NT2/D1 (cell line): ENCODE measurements at places on chromosomes 12 and 14.

DNA sequence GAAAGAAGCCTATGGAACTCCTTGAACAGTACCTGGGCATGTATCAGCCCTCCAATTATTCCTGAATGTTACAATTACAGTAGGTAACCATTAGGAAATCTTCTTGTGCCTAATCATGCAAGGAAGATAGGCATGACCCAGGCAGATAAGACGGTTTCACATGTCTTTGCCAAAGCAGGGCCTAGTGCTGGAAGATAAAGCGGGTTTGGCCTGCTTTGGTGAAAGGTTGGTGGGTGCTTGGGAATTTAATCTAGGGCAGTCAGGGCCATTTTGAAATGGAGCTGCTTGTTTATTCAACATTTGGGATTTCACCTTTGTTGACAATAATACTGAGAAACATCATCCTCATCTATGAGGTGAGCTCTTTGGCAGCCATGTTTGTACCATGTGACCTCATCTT is 12.5 kb upstream of the SRSF5 start:
- DNase-seq = no peak

GRCh38 chr12:123483602-123484248 is 25.8 kb downstream of the SNRNP35 start:
- DNase-seq = no peak

DNA sequence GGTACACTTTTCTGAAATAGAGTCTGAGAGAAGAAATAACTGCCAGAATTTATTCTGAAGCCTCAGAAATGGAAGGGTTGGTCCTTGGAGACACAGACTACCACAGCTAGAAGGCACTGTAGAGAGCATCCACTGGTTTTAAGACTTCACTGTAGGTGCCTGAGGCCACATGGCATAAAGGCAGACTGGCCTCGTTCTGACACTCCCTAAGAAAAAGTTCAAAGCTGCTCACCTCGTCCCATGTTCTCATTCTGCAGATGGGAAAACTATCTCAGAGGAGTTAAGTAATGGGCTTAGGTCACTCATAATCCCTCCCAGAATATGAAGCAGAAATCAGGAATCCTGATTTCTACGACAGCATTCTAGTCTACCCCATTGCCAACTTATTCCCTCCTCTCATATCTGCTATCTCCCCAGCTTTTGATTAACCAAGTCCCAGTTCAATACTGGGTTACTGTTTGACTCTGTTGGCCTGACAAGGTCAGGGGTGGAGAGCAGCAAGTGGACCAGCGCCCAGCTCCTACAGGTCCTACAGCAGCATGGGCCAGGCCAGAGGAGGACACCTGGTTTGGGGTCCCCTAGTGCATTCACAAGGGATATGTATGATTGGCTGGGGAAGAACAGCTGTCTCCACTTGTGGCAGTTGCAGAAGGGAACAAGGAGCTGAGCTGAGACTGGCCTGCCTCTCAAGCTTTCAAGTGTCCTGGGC is 3.7 kb downstream of the ITGA5 start:
- no peak for DNase-seq

- no peak for DNase-seq
These were observed 407.1 kb downstream of the TRHDE start for GRCh38 chr12:72679147-72679757.

DNA sequence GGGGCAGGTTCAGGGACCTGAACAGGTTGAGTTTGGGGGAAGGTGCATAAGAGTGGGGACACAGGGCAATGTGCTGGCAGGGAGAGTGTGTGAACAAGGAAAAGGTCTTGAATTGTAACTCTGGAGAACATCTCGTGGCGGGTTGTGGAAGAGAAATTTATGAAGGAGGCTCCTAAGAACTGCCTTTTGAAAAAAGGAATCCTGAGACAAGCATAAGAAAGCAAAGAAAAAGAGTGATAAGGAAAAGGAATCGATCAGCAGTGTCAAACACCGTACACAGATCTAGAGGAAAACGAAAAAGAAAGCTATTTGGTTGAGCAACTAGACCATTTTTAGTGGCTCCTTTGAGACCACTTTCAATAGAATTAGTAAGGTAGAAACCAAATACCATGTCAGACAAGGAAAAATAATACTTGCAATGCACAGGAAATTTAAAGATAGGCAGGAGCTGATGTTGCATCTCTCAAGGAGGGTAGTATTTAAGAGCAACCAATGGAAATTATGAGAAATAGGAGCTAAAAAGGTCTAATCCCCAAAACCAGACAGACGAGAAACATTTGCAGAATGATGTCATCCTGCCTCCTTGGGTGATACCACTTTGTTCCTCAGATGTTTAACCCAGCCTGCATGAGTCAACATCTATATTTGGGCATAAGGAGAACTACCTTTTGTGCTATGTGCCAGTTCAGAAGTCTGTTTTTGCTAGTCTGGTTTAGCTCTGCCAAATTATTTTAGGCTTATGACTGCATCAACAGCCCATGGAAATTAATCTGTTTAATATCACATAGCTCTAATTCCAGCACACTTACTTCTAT is 64.5 kb upstream of the STK38L start:
- no peak for DNase-seq

GRCh38 chr12:50174971-50175715 is 8.0 kb upstream of the CERS5 start:
- DNase-seq = peak; percentile 76

GRCh38 chr14:75515629-75515996 is 6.7 kb upstream of the BATF start:
- no peak for DNase-seq

GRCh38 chr12:27604431-27604830 is 80.4 kb downstream of the PPFIBP1 start:
- DNase-seq = no peak

GRCh38 chr12:3834774-3835173 is 38.4 kb downstream of the PARP11 start:
- no peak for DNase-seq

- no peak for DNase-seq
These were observed 5.4 kb upstream of the KIF26A start for GRCh38 chr14:104132981-104133380.

DNA sequence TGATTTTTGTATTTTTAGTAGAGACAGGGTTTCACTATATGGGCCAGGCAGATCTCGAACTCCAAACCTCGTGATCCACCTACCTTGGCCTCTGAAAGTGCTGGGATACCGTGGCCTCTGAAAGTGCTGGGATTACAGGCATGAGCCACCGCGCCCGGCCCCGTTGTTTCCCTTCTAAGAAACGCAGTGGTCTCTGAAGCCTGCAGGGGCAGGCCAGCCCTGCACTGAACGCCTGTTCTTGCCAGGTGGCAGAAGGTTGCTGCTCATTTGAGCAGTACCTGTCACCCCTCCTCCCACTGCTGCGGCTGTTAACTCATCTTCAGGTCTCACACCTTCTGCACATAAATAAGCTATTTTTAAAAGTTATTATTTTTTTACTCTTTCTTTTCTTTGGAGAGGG is 24.3 kb downstream of the GPRC5A start:
- no peak for DNase-seq

DNA sequence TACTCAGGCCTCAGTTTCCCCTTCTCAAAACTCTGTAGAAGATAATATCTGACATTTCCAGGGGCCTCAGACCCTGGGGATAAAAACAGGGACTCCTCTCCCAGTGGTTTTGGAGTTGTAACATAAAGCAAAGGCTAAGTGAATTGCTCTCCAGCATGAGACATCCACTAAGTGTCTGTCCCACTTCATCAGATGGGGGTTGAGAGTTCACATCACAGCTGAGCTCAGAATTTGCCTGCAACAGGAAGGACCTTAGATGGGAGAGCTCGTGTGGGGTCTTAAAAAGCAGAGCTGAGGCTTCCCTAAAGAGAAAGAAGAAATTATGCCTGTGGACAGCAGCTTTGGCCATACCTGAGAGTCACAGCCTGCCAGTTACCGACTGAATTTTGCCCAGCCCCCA is 61.1 kb downstream of the TBX5 start:
- no peak for DNase-seq

DNA sequence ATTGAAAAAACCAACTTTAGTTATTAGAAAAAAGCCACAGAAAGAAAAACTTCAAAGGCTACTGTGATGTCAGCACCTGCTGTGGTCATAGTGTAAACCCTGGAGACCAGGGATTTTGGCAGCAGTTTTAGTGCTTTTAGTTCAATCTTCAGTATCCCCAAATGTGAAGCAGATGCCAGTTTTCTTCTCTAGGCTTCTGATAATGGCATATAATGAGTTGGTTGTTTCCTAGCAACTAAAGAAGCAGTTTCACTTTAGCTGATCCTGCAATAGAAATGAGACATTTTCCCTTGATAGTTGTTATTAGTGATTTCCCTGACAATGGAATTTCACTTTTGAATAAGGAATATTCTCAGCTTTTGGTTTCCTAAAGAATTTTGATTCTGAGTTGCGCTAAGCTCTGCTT is 131.2 kb downstream of the NUBPL start:
- no peak for DNase-seq

GRCh38 chr14:73295198-73295796 is 58.0 kb downstream of the PAPLN start:
- no peak for DNase-seq

GRCh38 chr12:73935817-73936216 is 601.8 kb upstream of the ATXN7L3B start:
- peak; percentile 2 for DNase-seq

GRCh38 chr12:53710091-53710490 is 17.2 kb downstream of the CALCOCO1 start:
- no peak for DNase-seq

GRCh38 chr14:55814064-55814463 is 234.1 kb downstream of the KTN1 start:
- DNase-seq = no peak

DNA sequence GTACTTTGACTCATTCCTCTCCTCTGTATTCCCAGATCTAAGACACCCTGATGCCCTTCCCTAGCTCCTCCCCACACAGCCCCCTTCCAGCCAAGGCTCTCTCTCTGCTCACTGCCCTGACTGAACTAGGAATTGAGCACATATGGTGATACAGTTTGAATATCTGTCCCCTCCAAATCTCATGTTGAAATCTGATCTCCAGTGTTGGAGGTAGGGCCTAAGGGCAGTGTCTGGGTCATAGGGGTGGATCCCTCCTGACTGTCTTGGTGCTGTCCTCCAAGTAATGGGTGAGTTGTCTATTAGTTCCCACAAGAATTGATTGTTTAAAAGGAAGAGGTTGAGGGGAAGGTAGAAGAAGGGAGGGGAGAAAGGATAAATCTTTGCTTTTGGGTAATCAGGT is 17.4 kb downstream of the CMKLR1 start:
- DNase-seq = no peak

- DNase-seq = peak; percentile 27
These were observed 97.3 kb upstream of the RBM19 start for GRCh38 chr12:114063435-114063834.
